ENCODE measurements at places on chromosomes 1 and 21.

GRCh38 chr1:197399755-197400521 lies 131.9 kb downstream of the CRB1 start:
- DNase-seq: peak; percentile 26

- DNase-seq: peak; percentile 25
These were observed 738.8 kb downstream of the PTPRU start for GRCh38 chr1:29975036-29975694.

DNA sequence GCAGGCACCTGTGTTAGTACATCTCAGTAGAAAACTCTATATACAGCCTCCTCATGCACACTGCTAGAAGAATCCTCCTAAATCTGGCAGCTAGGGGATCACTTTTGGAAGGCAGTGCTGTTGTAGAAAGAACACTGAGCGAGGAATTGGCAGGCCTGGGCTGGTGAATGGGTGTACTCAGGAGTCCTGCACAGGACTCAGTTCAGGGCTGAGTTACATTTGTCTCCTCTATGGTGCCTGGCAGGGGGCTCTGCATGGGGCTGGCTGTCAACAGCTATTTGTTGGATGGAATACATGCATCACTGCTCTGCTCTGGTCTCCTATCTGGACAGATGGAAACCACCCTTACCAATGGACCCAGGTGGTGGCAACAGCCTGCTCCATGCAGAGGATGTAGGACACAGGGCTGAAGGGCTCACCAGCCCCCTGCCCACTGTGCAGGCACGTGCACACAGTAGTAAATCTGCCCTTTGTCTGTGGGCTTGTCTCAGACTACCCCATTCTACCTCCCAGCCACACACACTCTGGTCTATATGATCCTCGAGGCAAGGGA lies 74.2 kb downstream of the LRIG2 start:
- DNase-seq: no peak

DNA sequence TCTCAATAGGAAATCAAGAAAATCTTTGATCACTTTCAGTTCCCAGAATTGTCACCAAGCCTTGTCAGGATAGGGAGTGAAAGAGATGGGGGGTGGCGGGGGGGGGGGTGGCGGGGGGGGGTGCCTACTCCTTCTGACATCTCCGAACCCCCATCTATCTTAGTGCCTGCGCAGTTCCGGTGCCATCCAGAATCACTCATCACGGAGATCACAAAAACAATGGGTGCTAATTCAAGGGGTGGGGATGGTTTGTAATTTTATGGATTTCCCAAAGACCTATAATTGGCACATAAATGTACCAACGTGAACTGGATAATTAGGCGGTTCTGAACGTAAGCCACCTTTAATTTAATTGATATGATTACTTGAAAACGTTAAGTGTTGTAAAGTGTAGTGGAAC lies 2.1 kb downstream of the DAB1 start:
- no peak for DNase-seq

DNA sequence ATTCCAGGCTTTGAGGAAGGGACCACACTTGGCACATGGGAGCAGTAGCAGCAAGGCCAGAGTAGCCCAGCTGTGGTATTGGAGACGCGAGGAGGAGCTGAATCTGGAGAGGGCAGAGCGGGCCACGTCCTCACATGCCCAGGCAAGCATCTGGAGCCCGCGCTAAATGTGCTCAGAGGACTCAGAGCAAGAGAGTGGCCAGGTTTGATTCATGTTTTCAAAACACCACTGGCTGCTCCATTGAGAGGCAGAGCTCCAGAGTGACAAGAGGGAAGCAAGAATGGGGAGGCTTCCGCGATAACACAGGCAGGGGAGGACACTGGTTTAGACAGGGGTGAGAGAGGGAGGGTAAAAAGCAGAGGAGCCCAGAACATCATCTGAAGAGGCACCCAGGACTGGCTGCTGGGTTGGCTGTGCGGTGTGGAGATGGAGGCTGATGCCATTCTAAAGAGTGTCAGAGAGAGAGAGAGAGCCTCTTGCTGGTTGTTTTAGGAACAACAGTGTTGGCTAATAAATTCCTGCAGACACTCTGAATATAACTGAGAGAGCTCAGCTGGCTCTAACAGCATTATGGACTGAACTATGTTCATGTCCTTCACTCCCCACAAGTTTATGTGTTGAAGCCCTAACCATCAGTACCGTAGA lies 32.3 kb downstream of the RCAN1 start:
- DNase-seq: peak; percentile 35

GRCh38 chr1:243266231-243266630 lies 10.4 kb downstream of the SDCCAG8 start:
- DNase-seq: no peak

DNA sequence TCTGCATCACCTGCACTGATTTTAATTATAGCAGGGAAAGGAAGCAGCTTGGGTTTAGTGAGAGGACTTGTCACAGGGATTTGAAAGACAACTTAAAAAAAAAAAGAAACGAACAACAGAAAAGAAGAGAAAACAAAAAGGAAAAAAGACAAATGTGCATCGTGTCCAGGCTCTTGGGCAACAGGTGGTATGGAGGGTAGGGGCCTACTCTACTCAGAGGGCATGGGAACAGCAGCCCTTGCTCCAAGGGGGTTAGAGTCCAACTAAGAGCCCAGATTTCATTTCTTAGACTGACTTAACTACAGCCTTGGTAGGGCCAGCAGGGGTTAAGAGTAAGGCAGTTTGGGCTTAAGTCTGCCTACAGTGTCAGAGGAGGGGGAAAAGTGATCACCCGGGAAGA lies 15.3 kb upstream of the EXOSC10 start:
- no peak for DNase-seq

DNA sequence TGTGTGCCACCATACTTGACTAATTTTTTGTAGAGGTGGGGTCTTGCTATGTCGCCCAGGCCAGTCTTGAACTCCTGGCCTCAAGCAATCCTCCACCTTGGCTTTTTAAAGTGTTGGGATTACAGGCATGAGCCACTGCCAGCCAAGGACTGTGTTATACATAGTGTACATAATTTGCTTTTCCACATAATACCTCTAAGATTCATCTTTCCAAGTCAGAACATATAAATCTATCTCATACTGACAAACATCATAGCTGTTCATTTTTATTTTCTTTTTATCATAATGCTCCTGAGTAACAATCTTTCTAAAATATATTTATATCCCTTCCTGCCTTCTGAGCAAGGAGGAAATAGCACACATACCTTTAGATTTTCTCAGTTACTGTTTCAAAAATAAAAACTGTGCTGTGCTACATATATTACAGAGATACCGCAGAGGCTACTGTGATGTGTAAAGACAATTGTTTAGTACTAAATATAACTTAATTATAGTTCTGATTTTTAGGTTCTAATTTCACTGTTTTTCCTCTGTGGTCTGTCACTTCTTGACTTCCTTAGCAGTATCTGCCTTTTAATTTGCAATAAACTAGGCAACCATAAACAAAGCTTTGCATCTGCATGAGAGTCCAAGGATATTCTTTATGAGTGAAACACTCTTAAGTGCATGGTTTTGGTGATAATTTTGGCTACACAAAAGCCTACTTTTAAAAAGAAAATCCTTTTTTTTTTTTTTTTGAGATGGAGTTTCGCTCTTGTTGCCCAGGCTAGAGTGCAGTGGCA lies 59.3 kb downstream of the EYA3 start:
- no peak for DNase-seq

- DNase-seq: no peak
These were observed 34.4 kb upstream of the PADI1 start for GRCh38 chr1:17170571-17170970.

GRCh38 chr1:241839369-241839979 lies 8.5 kb upstream of the EXO1 start:
- no peak for DNase-seq

GRCh38 chr1:18794561-18794960 lies 64.9 kb downstream of the TAS1R2 start:
- DNase-seq: no peak

DNA sequence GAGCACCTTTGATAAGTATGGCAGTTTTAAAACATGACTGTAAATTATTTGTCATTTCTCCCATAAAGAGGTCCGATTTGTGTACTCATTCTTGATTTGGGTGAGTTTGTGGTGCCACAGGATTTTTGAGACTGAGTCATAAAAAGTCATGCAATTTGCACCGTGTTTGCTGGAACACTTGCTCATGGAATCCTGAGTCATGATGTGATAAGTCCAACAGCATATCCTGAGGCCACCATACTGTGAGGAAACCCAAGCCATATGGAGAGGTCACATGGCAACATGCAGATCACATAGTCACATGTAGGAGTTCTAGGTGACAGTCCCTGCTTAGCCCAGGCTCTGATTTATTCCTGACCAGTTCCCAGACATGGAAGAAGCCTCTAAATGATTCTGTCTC lies 40.8 kb upstream of the PRRX1 start:
- DNase-seq: no peak

DNA sequence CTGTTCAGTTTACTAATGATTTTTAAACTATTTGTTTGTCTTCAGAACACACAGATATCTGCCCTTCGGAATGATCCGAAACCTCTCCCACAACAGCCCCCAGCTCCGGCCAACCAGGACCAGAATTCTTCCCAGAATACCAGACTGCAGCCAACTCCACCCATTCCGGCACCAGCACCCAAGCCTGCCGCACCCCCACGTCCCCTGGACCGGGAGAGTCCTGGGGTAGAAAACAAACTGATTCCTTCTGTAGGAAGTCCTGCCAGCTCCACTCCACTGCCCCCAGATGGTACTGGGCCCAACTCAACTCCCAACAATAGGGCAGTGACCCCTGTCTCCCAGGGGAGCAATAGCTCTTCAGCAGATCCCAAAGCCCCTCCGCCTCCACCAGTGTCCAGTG lies 51.6 kb downstream of the ACP6 start:
- no peak for DNase-seq

DNA sequence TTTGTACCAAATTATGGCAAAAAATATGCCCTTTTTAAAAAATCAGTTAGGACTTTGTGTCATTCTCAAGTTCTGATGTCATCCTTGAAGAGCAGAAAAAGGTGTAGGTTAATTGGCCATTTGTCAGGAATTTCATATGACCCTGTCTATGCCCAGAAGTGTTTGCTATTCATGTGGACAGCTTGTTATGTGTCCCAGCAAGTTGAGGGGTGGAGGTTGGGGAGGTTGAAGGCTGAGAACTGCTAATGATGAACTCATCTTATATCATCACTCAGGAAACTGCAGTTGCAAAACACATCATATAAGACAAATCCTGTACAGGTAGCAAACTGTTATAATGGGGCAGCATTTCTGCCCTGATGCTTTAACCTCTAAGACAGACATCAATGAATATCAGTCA lies 106.5 kb downstream of the PHTF1 start:
- DNase-seq: no peak

DNA sequence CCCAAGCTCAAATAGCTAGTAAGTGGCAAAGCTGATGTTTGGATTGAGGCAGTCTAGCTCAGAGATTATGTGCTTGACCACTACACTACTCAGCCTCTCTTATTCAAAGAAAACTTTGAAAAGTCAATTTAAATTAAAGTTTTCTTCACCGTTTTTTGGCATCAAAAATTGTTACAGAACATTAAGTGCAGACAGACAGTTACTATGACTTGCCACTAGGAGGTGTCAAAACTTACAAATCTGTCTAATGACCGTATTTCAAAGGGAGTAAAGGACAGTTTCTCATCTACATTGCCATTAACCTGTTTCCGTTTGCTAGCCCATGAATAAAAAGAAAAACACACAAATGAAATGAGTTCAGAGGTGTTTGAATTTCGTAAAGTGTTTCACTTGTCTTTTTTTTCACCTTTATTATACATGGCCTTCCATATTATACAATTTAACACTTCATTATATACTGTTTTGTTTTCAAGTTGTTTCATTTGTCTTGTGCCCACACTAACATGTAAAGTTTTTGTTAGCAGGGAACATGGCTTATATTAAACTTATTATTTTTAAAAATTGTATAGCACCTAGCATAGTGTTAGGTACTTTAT lies 57.4 kb upstream of the MTF2 start:
- DNase-seq: no peak

- DNase-seq: no peak
These were observed 276.4 kb upstream of the B3GALT2 start for GRCh38 chr1:193462629-193463320.

DNA sequence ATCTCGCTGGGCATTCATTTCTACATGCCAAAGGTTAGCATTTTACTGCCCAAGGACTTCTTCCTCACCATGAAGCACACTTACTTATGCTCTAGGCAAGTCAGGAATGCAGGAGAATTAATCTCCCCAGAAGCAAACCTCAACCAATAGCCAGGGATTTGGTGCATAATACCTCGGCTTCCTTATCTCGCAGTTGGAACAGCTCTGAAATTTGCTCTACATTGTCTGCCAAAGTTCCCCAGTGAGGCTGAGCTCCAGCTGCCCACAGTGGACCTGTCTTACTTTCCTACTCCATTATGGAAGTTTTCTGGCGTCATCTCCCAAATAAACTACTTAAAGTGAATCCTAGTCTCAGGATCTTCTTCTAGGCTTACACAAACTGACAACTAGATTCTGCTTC lies 57.6 kb upstream of the PPM1J start:
- DNase-seq: no peak

GRCh38 chr1:11412141-11412540 lies 66.8 kb upstream of the DISP3 start:
- no peak for DNase-seq

- DNase-seq: no peak
These were observed 48.6 kb upstream of the PTGFRN start for GRCh38 chr1:116861137-116861536.

- peak; percentile 10 for DNase-seq
These were observed 21.5 kb upstream of the ST6GALNAC3 start for GRCh38 chr1:76053021-76053420.

DNA sequence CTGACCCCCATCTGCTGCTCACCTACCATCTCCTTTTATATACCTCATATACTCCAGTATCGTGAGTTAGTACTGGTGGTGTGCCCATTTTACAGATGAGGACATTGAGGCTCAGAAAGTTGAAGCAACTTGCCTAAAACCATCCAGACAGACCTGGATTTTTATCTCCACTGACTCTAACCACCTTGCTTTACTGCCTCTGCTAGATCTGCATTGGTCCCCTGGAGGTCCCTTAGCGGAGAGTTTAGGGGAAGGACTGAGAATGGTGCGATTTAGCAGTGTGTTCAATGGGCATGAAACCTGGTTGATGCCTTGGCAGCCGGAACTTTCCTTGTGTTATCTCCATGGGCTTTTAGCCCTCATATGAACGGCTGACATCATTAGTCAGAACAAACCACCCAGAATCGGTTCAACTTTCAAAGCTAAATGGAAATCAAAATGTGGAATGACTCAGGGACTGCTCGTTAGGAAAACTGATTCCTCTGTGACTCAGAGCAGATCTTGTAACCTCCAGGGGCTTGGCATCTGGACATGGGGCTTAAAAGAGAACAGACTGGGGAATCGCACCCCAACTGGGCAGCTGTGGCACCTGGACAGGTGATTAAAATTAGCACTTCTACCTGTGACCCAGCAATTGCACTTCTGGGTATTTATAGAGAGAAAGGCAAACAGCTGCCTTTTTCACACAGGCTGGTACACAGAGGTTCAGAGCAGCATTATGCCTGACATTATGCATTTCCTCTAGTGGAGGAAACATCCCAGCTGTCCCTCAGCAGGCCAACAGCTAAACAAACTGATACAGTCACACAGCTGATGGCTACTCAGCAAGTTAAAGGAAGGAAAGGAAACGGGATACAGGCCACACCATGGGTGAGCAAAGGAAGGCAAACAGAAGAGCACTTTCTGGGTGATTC lies 25.3 kb downstream of the TMEM51 start:
- DNase-seq: no peak
